ENCODE measurements at places on chromosomes 5 and 9.

DNA sequence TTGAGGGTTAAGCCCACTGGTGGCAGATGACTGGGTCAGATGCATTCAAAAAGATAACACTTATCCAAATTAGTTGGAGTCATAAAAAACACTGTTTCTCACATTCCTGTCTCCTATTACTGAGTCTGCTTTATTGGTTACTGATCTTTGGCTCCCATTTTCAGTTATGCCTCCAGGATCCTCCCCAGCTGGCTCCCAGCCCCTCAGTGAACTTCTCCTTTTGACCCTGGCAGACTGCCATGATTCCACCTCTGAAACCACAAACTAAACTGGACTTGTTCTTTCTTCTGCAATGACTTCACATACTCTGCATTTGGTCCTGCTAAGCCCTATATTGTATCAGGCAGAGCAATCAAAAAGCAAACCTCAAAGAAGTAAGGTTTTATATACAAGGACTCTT lies 860.8 kb upstream of the DMAC1 start:
- DNase-seq: no peak

- DNase-seq: no peak
Observed at GRCh38 chr5:76714751-76715485, 1.0 kb upstream of the F2R start.

GRCh38 chr9:127267793-127268525 lies 3.4 kb downstream of the GARNL3 start:
- no peak for DNase-seq

DNA sequence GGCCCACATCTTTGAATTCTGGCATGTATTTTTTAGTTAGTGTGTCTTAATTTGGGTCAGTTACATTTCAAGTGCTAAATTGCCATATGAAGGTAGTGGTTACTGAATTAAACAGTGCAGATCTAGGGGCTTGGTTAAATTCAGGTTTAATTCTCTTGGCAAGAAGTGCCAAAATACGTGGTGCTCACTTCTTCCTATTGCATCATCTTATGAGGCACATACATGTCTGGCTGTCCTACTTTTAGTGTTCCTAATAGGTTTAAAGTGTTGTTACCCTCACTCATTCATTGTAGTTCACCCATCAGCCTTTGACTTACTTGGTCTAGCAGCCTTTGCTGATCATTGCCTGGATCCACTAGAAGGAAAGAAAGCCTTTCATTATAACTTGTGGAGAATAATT lies 59.5 kb downstream of the RPS6 start:
- DNase-seq: no peak

DNA sequence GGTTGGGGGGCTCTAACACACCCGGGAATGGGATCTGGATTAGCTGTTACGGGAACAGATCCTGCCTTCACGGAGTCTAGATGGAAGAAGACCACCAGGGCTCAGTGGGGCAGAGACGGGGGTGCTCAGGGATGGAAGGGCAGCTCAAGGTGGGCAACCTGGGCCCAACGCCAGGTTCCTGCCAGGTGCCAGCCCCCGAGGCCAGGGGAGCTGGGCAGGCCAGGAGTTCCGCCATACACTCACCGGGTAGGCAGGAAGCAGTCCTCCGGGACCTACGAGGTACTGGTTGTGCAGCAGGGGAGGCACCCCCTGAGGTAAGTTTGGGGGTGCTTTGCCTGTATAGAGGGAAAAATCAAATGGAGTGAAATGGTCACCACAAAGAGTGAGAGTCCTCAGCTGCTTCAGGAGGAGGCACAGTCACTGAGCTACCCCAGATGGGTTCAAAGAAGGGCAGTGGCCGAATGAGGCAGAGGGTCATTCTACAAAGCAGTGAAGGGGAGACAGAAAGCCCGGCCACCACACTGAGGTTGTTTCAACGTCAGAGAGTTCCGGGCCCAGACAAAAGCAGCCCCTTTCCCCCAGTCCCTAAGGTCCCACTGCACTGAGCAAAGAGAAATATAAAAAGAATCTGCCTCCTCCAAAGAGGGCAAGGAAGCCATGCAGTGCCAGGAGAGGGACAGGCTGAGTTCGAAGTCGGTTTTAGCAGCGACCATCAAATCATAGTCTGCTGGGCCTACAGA lies 110.0 kb downstream of the UBE2R2 start:
- no peak for DNase-seq

- DNase-seq: no peak
Observed at GRCh38 chr5:113181409-113181808, 204.8 kb downstream of the DCP2 start.

DNA sequence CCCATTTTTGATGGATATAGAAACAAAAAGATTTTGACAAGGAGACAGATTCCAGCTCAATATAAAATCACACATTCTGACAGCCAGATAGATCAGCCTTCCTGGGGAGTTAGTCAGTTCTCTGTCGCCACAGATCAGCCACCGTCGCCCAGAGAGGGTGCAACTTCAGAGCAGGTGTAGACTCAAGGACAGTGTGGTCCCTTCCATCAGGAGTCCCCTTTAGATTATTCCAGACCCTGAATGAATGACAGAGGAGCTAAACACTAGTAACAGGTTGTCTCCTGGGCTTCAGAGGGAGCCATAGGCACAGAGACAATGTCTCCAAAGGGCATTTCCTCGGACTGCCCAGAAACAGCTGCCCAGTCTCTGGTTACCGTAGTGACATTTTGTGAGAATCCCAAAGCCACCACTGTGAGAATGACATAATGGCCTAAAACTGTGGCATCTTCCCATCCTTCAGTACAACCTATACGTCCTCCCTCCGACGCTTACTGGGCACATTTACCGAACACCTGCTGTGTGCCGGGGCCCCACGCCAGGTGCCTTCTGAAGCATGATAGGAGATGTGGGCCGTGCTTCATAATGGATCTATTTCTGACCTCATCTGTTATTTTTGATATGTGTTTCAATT lies 47.4 kb upstream of the SLC2A8 start:
- no peak for DNase-seq

GRCh38 chr9:123323196-123324013 lies 32.6 kb upstream of the CRB2 start:
- DNase-seq: no peak

DNA sequence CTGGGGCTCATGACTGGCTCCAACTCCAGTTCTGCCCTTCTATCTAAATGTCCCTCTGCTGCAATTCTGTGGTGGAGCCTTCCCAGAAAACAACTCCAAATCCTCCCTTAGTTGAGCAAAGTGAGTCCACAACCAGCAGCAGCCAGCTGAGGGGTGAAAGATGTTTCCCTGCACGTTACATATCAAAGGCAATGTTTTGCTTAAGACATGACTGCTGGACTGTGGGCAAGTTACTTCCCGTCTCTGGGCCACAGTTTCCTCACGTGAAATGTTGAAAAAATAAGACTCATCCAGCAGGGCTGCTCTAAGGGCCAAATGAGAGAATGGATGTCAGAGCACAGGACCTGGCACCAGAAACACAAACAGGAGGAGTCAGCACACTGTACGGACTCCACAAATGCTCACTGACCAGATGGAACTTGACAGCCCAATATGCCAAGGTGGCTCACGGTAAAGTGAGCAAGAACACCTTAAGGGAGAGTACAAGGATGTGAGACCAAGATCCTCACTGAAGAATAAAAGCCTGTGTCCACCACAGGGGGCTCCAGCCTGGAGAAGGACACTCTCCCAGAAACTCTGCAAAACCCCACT lies 138.4 kb upstream of the ABCA1 start:
- DNase-seq: no peak

GRCh38 chr5:170565072-170565471 lies 61.3 kb downstream of the KCNIP1 start:
- DNase-seq: no peak

DNA sequence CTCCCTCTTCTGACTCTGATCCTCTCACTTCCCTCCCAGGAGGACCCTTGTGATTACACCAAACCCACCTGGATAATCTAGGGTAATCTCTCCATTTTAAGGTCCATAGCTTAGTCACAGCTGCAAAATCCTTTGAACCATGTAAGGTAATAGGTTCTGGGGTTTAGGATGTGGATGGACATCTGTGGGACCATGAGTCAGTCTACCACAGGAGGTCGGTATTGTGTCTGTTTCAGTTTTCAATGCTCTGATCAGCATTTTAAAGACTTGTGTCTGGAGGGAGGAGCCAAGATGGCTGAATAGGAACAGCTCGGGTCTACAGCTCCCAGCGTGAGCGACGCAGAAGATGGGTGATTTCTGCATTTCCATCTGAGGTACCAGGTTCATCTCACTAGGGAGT lies 112.6 kb downstream of the CAVIN4 start:
- no peak for DNase-seq

- no peak for DNase-seq
Observed at GRCh38 chr9:122193651-122194050, 33.9 kb downstream of the MORN5 start.

- no peak for DNase-seq
Observed at GRCh38 chr5:118371973-118372831, 616.1 kb downstream of the DTWD2 start.

GRCh38 chr5:53946405-53947100 lies 363.8 kb downstream of the ARL15 start:
- DNase-seq: no peak

DNA sequence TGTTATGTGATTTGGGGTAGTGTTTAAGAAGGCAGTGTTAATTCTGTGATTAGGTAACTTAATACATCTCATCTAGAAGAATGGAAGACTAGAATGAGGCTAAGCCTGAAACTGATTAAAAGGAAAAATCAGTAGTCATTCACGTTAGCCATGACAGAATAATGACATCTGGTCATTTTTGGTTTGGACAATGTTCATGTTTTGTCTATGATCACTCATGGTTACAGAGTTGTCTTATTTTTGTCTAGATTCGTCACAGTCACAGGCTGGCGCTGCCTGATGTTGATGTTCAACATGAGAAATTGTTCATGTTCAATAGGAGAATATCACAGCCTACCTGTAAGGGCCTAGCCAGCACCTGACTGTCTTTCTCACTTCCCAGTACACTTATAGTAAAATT lies 9.5 kb upstream of the DOCK2 start:
- DNase-seq: no peak

GRCh38 chr9:122777935-122778627 lies 10.7 kb upstream of the OR5C1 start:
- no peak for DNase-seq

GRCh38 chr5:82540301-82540700 lies 262.1 kb upstream of the RPS23 start:
- DNase-seq: no peak

- DNase-seq: no peak
Observed at GRCh38 chr9:111597852-111598732, 1.4 kb downstream of the PTGR1 start.

- no peak for DNase-seq
Observed at GRCh38 chr5:25458628-25459027, 813.9 kb upstream of the CDH10 start.

DNA sequence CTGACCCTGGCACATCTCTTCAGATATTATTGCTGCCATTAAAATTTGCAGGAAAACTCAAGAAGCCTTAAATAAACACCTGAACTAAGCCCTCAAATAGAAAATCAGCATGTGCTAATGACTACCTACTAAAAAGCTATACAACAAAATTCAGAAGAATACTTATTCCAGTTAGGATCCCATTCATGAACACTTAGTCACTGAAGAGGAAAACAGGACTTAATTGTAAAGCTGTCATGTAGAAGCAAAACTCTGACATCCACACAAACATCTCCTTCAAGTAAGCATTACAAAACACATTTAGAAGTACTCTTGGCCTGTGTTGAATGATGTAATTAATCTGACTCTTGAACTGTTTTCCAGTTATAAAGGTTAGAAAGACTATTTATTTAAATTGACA lies 19.9 kb downstream of the ELL2 start:
- DNase-seq: no peak

DNA sequence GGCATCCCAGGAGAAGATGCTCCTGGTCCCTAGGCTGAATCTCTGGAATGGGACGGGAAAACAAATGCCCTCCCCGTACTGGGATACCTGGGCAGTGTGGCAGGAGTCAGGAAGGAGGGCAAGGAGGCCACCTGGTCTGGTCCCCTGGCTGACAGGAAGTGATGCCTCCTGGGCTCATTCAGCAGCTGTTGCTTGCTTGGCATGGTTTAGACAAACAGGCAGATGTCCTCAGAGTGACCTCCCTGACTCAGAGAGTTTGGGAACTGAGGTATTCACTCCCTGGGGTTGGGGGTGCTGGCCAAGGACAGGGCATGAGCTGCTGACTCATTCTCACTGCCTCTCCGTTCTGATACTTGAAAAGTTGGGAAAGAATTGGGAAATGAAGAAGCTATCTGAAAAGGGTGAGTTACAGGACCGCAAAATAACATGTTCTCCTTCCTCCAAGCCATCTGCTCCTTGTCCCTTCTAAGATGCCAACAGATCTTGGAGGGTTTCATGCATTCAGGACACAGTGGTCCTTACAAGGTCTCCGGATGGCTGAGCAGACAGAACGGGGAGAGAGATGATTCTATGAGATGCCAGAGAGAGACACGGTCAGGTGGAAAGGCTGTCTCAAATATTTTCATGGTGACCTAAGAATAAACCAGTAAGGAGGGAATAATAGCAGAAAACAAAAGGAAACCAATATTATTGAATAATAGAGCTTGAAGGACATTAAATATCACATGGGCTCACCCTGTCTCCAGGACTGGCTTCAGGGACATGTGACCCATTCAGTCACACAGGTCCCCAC lies 534.5 kb downstream of the BNC2 start:
- no peak for DNase-seq

GRCh38 chr5:163889369-163889768 lies 383.9 kb downstream of the MAT2B start:
- DNase-seq: no peak

DNA sequence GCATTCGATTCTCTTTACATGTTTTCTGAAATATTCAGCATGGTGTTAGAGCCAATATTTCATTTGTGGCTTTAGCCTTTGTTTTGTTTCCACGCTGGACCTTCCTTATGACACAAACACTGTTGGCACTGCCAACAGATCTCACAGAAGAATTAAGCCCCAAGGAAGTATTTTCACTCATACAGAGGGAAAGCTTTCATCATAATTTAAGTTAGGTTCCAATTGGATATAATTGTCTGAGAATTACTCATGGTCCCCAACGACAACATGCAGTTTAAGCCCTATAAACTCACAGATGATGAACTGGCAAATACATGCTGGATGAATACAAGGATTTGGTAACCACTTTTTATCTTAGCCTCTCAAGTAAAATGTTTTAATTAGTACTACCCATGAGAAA lies 259.5 kb downstream of the EBF1 start:
- DNase-seq: no peak

GRCh38 chr5:169893010-169893409 lies 87.3 kb downstream of the INSYN2B start:
- no peak for DNase-seq

DNA sequence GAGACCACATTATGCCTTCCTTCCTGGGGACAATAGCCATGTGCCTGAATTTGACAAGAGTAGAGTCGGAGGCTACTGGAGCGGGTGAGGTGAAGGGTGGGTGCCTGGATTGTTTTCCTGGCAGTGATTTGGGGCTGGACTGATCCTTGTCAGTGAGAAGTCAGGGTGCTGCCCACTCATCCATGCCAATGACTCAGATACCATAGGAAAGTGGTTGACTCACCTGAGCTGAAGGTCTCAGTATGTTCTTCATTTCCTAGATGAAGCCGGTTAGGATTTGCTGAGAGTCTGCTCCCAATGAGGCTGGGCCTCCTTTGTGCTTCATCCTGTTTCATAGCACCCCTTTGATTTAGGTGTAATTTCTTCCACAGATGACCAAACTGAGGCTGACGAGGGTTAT lies 366.0 kb downstream of the KDM4C start:
- DNase-seq: no peak

Data from NCI-H1436 treated with DMSO at 0.1 percent for 48 hours (cell line).